ENCODE measurements at places on chromosomes 6 and 20.

DNA sequence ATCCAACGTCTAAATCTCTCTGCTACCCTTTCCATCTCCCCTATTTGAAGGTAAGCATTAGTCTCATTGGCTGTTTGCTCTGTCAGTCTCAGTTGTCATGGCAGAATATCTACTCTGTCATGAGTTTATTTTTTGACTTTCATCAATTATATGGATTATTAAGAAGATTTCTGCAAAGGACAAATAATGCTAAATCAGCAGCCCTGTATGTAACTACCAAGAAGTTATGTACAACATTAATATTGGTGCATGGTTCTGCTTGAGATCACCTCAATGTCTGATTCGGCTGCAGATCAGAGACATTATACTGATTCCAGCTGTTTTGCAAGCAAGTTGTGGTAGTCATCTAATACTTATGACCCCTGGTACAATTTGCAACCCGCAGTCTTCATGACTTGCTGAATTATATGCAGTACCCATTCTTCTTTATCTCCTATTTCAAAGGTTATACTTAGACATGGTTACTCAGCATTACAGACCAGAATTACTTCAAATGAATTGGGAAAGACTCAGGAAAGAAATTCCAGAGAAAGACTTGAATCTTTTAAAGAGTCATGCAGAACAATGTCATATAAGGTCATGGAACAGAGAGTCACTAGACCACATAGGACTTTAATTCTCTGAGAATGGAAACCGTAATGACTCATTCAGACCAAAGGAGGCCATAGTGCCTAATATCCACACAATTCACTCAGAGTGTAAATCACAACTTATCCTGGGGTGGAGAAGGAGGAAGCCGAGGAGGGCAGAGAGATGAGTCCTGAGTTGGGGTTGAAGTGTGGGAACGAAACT, 201.4 kb downstream of the IBTK start:
- DNase-seq = no peak

DNA sequence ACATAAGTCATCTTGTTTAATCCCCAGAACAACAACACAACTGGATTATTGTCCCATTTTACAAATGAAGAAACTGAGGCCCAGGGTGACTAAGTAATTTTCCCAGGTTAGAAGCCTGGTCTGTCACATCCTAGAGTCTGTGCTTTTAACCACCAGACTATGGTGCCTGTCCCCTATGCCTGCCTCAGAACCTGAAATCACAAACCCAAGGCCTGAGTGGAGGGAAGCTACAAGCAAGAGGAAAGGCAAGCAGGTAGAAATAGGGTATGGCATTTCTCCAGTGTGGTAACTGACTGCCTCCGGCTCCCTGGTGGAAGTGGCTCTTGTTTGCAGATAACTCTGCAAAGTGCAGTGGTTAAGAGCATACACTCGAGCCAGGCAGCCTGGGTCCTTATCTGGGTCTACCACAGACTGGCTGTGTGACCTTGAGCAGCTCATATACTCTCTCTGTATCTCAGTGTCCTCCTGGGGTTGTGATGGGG, 2.5 kb downstream of the TMEM63B start:
- DNase-seq = no peak

DNA sequence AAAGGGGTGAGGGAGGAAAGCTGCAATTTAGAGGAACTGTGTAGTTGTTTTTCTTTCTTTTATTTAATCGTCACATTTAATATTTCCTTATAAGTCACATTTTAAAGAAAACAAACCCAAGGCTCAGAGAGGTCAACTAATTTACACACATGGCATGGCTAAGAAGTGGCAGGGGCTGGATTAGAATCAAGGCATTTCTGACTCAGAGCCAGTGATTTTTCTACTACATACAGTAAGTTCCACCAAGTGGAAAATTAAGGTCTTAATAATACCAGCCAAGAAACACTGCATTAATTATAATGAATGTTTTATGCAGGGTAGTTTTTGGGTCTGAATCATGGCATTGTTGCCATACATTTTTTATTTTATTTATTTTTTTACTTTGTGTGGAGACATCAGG, 607.7 kb upstream of the CITED2 start:
- no peak for DNase-seq

DNA sequence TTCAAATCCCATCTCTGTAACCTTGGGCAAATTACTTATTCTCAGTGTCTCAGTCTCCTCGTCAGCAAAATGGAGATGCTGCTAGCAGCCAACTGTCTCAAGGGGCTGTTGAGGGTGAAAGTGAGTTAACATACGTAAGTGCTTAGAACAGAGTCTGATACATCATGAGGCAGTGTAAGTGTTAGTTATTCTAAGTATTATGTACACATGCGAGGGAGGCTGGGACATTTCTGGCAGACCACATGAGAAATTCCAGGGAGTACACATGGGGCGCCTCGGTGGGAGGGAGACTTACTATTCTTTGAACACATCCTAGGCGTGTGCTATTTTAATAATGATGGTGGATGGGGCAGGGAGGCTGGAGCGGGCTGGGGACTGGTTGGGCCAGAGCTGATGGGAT, 99.1 kb downstream of the DLGAP4 start:
- DNase-seq = no peak

DNA sequence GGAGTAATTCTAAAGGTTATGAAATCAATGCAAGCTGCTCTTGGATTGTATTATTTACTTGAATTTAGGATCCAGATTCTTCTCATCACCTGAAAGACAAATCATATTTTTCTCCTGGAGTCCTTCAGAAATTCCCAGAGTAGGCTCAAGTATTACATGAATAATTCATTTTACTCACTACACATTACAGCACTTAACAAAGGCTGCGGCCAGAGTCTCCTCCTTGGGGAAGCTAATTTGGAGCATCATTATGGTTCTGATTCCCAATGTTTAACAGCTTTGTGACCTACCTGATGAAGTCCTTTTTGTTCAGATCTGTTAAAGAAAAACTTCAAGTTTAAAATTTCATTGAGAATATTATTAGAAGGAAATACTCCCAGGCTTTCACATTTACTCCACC, 28.7 kb downstream of the GRIK2 start:
- no peak for DNase-seq

- no peak for DNase-seq
Observed at GRCh38 chr6:79064635-79065034, 13.4 kb downstream of the PHIP start.

DNA sequence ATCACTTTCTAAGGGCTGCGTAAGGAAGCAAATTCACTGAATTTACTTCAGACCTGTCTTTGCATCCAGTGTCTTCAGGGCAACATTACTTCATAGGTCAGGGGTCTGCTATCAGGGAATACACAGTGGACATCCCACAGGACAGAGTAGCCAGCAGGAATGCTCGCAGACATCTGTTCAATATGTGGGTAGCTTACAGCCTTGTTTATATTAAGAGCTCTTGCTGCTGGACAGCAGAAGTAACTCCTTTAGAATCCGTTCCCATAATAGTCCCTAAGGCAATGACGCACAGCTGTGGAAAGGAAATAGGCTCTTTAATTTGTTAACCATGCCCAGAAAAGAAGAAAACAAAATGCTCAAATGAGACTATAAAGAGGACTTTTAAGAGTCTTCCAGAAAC, 198.7 kb downstream of the MOXD1 start:
- no peak for DNase-seq

- no peak for DNase-seq
Observed at GRCh38 chr20:17504066-17504897, 26.9 kb downstream of the BFSP1 start.

DNA sequence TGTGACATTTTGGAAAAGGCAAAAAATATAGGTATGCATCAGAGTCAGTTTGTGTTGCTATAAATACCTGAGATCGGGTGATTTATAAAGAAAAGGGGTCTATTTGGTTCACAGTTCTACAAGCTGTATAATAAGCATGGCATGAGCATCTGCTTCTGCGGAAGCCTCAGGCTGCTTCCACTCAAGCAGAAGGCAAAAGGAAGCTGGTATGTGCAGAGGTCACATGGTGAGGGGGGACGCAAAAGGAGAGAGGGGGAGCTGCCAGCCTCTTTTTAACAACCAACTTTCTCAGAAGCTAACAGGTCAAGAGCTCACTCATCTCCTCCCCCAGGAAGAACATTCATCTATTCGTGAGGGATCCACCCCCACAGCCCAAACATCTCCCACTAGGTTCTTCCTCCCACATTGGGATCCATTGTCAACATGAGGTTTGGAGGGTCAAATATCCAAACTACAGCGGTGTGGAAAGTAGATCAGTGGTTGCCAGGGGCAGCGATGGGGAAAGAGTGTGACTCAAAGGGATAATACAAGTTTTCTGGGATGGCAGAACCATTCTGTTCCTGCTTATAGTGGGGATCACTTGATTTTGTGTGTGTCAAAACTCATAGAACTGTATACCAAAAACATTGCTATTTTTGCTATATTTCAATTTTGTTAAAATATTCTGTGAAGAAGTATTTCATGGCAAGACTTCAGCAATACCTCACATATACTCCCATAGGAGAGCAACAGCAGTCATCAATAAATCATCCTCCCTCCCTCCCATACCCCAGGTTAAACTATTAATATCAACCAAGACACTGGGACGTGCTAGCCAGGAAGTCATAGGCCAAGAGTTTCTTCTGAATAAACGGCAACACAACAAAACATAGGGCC, 9.9 kb upstream of the FAM50B start:
- DNase-seq = no peak

All from NCI-H1105 treated with DMSO at 0.1 percent for 48 hours (cell line).